ENCODE measurements at places on chromosomes 3 and 15.

GRCh38 chr3:186477033-186477432, 67.1 kb downstream of the CRYGS start:
- no peak for DNase-seq

DNA sequence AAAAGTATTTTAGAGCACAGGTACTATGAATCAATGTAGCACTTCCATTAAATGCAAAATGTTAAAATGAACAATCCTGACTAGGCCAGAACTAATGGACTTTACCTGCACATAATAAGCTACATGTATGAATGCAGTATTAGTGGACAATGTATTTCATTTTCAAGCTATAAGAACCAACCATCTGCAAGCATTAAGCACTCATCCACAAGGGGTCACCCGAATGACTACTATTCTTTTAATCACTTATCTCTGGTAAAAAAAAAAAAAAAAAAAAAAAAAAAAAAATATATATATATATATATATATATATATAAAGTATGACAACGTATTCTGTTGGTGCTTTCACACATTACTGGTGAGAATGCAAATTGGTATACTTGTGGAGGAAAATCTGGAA, 7.2 kb downstream of the HERC1 start:
- peak; percentile 71 for DNase-seq

DNA sequence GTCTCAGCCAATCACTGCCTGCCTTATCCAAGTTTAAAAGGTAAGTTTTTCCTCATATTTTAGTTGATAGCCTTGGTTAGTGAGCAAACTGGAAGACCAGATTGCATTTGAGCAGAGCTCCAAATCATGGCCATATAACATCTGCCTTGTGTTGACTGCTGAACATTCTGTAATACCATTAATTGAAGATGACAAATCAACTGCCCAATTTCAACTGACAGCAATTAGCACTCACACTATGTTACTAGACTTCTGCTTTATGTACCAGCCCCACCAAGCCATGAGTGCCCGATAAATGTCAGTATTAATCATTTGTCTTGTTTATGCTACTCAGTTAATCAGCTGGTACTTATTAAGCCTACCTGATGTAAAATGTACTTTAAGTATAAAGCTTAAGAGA, 83.1 kb downstream of the CGGBP1 start:
- DNase-seq, result no peak

DNA sequence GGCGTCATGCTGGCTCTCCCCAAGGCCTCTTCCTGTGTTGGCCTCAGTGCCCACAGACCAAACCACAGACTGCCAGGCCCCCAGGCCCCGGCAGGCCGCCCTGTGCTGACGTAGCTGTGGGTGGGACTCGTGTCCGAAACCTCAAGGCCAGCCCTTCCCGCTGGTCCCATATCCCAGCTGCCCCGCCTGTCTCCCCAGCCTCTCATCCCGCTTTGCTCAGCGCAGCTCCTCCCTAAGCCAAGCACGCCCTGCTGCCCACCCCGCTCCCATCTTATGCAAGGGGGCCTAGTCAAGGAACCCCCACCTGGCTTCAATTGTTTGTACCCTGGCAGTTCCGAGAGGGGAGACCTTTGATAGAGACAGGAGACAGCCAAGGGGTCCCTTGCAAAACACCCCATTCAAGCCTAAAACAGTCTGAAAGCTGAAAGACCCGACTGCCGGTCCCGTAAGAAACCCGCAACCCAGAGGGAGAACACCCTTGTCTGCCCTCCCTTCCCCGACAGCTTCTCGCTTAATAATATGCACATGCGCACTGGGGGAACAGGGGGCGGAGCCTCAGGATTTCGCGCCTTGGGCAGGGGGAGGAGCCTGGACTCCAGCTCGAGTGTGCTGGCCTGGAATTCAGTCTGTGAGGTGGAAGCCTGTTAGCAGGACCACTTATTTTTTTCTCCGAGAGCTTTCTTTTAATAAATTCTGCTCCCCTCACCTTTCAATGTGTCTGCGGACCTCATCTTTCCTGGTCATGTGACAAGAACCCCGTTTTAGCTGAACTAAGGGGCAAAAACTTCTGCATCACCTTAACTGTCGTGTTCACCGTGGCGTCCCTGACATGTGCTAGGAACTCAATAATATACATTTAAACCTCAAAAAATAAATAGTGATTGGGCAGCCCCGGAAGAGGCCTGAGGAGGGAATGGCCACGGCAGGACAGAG, 17.2 kb downstream of the TNFAIP8L3 start:
- peak; percentile 89 for DNase-seq

DNA sequence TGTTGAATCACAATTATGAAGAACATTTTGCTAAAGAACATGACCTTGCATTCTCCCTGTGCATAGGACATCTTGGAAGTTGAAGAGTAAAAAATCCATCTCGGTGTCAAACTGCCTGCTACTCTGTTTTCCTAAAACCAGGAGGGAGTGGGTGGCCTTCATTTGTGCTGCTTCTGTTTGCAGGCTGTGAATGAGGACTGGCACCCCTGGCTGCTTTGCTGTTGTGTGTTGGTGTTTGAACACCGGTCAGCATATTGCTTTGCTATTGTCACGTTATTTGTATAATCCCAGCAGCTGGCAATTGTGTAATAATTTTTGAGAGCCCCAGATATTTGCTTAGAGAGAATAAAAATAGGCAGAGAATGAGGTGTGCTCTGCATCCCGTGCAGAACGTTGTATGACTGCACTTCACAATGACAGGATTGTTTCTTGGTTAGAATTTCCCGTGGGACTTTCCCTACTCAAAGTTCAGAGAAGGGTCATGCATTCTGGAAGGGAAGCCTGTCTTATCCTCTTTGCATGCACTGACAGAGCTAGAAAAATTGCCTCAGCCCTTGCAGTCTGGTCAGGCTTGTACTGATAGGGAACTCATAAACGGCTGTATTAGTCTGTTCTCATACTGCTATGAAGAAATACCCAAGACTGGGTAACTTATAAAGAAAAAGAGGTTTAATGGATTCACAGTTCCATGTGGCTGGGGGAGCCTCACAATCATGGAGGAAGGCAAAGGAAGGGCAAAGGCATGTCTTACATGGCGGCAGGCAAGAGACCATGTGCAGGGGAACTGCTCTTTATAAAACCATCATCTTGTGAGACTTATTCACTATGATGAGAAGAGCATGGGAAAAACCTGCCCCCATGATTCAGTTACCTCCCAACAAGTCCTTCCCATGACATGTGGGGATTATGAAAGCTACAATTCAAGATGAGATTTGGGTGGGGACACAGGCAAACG, 16.3 kb downstream of the SV2B start:
- peak; percentile 2 for DNase-seq

DNA sequence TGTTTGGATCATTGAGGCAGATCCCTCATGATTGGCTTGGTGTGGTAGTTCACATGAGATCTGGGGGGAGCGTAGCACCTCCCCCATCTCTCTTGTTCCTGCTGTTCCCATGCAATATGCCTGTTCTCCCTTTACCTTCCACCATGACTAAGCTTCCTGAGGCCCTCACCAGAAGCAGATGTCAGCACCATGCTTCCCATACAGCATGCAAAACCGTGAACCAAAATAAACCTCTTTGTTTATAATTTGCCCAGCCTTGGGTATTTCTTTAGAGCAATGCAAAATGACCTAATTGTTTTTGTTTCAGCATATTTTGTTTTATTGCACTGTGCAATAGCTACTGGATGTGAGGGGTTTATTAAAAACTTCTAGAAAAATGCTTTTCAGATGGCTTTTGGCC, 56.6 kb upstream of the CHST2 start:
- DNase-seq, result peak; percentile 56

Measured in choroid plexus epithelial cell (primary cell).